ENCODE measurements at places on chromosomes 6 and 20. TPM values are rescaled to one million over a fixed set of nuclear protein-coding genes. Genes with fewer than 3 reads are reported as not detected.

GRCh38 chr6:83098589-83098988, 31.1 kb downstream of the DOP1A start:
- H3K4me3 ChIP-seq, result no peak overlapping the region
- DNase-seq, result no peak
- no peak overlapping the region for H3K27ac ChIP-seq
- H3K36me3 ChIP-seq, result peaks cover 13% of the 10 kb centered on the region
- H3K27me3 ChIP-seq, result no peaks in the 10 kb centered on the region

DNA sequence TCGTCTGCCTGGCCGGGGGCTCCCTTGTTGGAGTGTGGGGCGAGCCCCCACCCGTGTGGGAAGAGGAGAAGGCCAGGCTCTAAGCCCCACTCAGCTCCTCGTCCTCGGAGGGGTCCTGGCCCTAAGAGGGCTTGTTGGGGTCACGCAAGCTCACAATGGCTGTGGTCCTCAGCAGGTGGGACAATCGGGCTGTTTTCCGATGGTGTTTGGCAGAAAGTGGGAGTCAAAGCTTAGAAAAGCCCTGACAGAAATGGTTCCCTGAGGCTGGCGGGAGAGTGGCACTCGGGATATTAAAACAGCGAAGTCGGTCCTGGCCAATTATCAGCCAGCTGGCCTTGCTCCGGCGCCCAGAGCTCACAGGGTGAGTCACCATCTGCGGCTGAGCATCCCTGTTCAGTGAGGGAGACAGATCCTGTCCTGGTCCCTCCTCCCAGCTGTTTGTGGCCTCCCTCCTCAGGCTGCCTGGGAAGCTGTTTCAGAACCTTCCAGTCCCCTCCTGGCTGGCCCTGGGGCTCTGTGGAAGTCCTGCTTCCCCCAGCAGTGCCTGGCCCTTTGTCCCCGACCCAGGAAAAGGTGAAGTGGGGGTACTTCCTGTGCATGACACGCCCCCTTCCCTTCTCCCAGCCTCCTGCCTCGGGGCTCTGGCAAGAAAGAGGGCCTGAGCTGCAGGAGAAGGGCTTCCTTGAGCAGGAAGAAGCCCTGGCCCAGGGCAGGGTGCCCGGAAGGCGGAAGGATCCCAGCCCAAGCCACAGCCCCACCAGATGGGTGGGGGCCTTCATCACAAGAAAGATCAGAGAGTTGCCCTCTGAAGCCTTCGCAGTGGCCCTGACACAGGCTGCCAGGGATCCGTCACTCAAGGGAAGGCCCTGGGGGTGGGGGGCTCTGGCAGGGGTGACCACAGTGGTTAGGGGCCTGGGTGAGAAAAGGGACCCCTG, 53.6 kb upstream of the BHLHE23 start:
- no peak overlapping the region for H3K27ac ChIP-seq
- no peaks in the 10 kb centered on the region for H3K36me3 ChIP-seq
- H3K4me3 ChIP-seq, result no peak overlapping the region
- peak; percentile 68 for DNase-seq

- DNase-seq, result no peak
- H3K27ac ChIP-seq, result no peak overlapping the region
- no peaks in the 10 kb centered on the region for H3K27me3 ChIP-seq
- H3K4me1 ChIP-seq, result no peaks in the 10 kb centered on the region
These were observed 87.8 kb downstream of the L3MBTL3 start for GRCh38 chr6:130105996-130106704.

DNA sequence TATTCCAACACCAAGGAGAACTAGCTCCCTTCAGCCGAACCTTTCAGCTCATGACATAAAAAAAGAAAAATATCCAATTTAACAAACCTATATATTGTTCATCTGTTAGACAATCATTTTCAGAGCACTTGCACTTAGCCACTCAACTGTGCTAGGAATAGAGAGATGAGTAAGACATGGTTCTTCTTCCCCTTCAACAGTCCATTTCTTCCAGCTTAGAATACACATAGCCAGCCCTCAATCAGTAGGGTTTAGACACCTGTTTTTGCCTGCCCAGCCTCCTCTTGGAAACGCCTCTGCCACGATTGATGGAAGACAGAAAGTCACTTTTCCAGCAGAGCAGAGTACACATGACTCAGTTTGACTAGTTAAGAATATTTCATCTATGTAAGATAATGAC, 21.8 kb downstream of the ADNP start:
- H3K4me1 ChIP-seq, result peaks cover 39% of the 10 kb centered on the region
- no peak overlapping the region for H3K27ac ChIP-seq
- no peak overlapping the region for H3K4me3 ChIP-seq
- no peaks in the 10 kb centered on the region for H3K27me3 ChIP-seq
- no peak for DNase-seq
- no peaks in the 10 kb centered on the region for H3K36me3 ChIP-seq

DNA sequence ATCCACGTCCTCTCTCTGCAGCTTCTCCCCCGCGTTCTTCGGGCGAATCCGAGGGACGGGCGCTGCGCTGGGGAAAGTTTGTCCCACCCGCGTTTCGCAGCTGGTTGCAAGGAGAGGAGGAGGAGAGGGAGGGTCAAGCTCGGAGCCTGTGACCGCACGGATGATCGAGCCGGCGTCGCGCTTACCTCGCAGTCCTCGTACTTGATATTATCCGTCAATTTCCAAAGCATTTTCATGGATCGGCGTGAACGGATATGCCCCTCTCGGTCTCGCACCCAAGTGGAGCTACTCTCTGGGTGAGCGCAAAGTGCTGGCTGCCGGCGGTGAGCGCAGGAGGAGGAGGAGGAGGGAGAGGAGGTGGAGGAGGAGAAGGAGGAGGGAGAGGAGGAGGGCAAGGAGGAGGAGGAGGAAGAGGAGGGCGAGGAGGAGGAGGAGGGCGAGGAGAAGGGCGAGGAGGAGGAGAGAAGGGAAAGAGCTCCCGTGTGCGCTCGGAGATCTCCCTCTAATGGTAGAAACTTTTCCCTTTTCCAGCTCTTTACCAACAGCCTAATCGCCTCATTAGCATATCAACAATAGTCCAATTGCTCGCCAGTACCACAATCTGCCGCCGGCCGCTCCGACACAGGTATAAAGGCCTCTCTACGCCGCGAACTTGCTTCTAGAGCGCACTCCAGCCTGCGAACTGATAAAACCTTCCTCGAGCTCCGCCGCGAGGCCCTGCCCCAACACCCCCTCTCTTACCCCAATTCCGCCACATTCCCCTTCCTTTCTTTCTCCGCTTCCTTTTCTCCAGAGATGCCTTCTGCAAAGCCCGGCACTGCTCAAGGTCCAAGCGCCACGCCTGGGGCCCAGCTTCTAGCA, at the start of gene TFAP2A:
Gene TFAP2A (minus strand): TSS at position 319 of the 861 bp plus-strand sequence. CDS start 83 bp downstream, at position 236.
- H3K4me1 ChIP-seq, result peaks cover 54% of the 10 kb centered on the region
- H3K4me3 ChIP-seq, result peak within 1 kb of the TSS; percentile 83
- H3K36me3 ChIP-seq, result no peaks in the 10 kb centered on the region
- DNase-seq, result no peak
- peaks cover 87% of the 10 kb centered on the region for H3K27me3 ChIP-seq

GRCh38 chr6:13397359-13398068, 69.2 kb upstream of the TBC1D7 start:
- no peak overlapping the region for H3K4me3 ChIP-seq
- DNase-seq, result no peak
- H3K27ac ChIP-seq, result no peak overlapping the region
- H3K27me3 ChIP-seq, result no peaks in the 10 kb centered on the region
- peaks cover 20% of the 10 kb centered on the region for H3K4me1 ChIP-seq
- no peaks in the 10 kb centered on the region for H3K36me3 ChIP-seq

GRCh38 chr6:34288581-34288980, 39.8 kb upstream of the SMIM29 start:
- H3K36me3 ChIP-seq, result peaks cover 18% of the 10 kb centered on the region
- no peak for DNase-seq
- no peak overlapping the region for H3K4me3 ChIP-seq
- peaks cover 8% of the 10 kb centered on the region for H3K4me1 ChIP-seq
- H3K27me3 ChIP-seq, result no peaks in the 10 kb centered on the region

- H3K4me1 ChIP-seq, result peaks cover 3% of the 10 kb centered on the region
- H3K27ac ChIP-seq, result no peak overlapping the region
- H3K36me3 ChIP-seq, result no peaks in the 10 kb centered on the region
- no peak overlapping the region for H3K4me3 ChIP-seq
These were observed 380.6 kb downstream of the HDGFL1 start for GRCh38 chr6:22949967-22950366.

DNA sequence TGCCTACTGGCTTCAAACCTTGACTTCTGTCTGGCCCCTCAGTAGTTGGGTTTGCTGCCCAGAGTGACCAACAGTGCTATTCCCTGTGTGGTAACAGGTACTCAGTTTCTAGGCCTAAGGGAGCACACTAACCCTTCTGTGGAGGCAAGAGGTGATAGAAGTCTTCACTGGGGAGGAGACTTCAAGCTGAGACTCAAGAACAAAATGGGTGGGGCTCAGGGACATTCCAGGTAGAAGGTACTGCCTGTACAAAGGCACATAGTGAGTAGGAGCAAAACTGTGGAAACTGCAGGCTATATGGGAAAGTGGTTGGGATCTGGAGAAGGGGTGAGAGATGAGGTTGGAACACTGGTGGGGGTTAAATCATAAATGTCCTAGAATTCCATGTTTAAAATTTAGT, 2.3 kb upstream of the SCAND1 start:
- H3K4me3 ChIP-seq, result no peak overlapping the region
- H3K27me3 ChIP-seq, result no peaks in the 10 kb centered on the region
- no peak for DNase-seq

- no peak overlapping the region for H3K27ac ChIP-seq
- no peaks in the 10 kb centered on the region for H3K36me3 ChIP-seq
- no peak overlapping the region for H3K4me3 ChIP-seq
- DNase-seq, result no peak
These were observed 97.6 kb downstream of the DTD1 start for GRCh38 chr20:18685406-18685805.

DNA sequence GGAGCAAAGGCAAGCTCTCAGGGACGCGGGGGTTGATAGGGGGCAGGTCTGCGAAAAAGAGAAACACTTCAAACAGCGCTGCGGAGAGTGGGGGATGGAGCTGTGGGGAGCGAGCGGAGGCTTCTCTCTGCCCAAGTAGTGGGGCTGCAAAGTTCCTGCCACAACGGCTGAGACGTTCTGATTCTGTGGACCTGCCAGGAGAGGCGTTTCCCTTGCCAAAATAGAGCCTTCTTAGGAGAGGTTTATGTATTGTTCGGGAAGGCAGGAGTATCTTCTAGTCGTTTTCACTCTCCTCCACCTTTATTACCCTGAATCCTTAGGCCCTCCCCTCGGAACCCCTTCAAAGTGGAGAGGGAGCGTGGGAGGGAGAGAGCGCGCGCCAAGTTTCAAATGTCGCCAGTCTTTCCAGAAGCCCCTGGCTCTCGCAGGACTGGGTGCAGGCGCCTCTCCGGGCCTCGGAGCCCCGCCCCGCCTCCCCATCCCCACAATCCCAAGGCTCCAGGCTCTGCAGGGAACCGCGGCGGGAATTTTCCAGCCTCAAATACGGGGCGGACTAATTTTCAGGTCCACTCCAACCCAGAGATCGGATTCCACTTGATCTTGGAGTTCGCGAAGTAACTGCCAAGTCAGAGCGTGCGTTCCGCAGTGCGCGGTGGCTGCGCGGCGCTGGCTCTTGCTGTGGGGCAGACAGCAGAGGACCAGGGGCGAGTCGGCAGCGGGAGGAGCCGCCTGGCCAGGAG, 10.0 kb upstream of the POU3F2 start:
- H3K27me3 ChIP-seq, result peaks cover 79% of the 10 kb centered on the region
- no peaks in the 10 kb centered on the region for H3K36me3 ChIP-seq
- no peak for DNase-seq
- peak overlapping the region; percentile 21 for H3K4me3 ChIP-seq

- H3K4me1 ChIP-seq, result peaks cover 16% of the 10 kb centered on the region
These were observed 19.5 kb downstream of the CD2AP start for GRCh38 chr6:47496935-47497579.

- peaks cover 24% of the 10 kb centered on the region for H3K4me1 ChIP-seq
- no peak for DNase-seq
- peak overlapping the region; percentile 27 for H3K4me3 ChIP-seq
- H3K36me3 ChIP-seq, result no peaks in the 10 kb centered on the region
- H3K27me3 ChIP-seq, result no peaks in the 10 kb centered on the region
- peak overlapping the region; percentile 5 for H3K27ac ChIP-seq
These were observed 164.7 kb upstream of the AGPAT4 start for GRCh38 chr6:161438430-161439030.

GRCh38 chr20:45863543-45864470, 6.4 kb downstream of the ZSWIM3 start:
- H3K27ac ChIP-seq, result no peak overlapping the region
- H3K27me3 ChIP-seq, result no peaks in the 10 kb centered on the region
- H3K4me3 ChIP-seq, result no peak overlapping the region
- H3K36me3 ChIP-seq, result no peaks in the 10 kb centered on the region

- no peak overlapping the region for H3K4me3 ChIP-seq
- H3K4me1 ChIP-seq, result no peaks in the 10 kb centered on the region
- H3K36me3 ChIP-seq, result no peaks in the 10 kb centered on the region
- no peak for DNase-seq
- no peak overlapping the region for H3K27ac ChIP-seq
- peaks cover 19% of the 10 kb centered on the region for H3K27me3 ChIP-seq
These were observed 32.8 kb downstream of the PPP1R16B start for GRCh38 chr20:38838326-38838725.

GRCh38 chr6:41775293-41775882, 4.3 kb downstream of the FRS3 start:
- H3K27me3 ChIP-seq, result no peaks in the 10 kb centered on the region
- peaks cover 61% of the 10 kb centered on the region for H3K36me3 ChIP-seq

DNA sequence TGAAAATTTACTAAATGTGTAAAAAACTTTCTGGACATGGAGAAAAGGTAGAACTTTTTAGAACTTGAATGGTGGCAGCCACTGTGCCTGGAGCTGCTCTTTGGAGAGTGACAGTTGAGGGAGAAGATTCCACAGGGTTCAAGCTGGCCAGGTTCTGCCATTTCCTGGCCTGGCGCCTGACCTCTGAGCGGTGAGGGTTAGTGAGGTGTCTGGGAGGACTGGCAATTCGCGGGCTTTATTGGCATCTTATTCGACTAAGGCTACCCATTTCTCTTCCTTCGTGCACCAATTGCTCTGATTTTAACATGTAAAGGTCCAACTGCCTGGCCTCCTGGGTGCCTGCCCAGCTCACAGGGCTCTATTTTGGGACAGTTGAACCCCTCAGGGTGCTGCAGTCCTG, 2.4 kb downstream of the SNAI1 start:
- H3K27me3 ChIP-seq, result no peaks in the 10 kb centered on the region
- peak overlapping the region; percentile 48 for H3K4me3 ChIP-seq
- peaks cover 60% of the 10 kb centered on the region for H3K4me1 ChIP-seq
- no peaks in the 10 kb centered on the region for H3K36me3 ChIP-seq

Gene PGK2
- not detected for total RNA-seq

Gene SYTL3
- total RNA-seq, result 3.9 TPM

Gene GINS1
- 2.4 TPM for total RNA-seq

Gene TPD52L1
- 146 TPM for total RNA-seq

Gene ARFGEF3
- total RNA-seq, result 20.6 TPM

Gene BTN1A1
- not detected for total RNA-seq

Gene TRIM27
- total RNA-seq, result 33.3 TPM

Gene NDUFAF5
- 22.0 TPM for total RNA-seq

Gene DLK2
- 37.7 TPM for total RNA-seq

Gene EFCAB8
- total RNA-seq, result 0.89 TPM

Gene CYP21A2
- total RNA-seq, result 0.39 TPM

Gene HCRTR2
- not detected for total RNA-seq

All from suprapubic skin (tissue), 4 donors.